Neural crest cell (in vitro differentiated cells): ENCODE measurements at places on chromosomes 5 and 9. TPM values are rescaled to one million over a fixed set of nuclear protein-coding genes. Genes with fewer than 3 reads are reported as not detected.

DNA sequence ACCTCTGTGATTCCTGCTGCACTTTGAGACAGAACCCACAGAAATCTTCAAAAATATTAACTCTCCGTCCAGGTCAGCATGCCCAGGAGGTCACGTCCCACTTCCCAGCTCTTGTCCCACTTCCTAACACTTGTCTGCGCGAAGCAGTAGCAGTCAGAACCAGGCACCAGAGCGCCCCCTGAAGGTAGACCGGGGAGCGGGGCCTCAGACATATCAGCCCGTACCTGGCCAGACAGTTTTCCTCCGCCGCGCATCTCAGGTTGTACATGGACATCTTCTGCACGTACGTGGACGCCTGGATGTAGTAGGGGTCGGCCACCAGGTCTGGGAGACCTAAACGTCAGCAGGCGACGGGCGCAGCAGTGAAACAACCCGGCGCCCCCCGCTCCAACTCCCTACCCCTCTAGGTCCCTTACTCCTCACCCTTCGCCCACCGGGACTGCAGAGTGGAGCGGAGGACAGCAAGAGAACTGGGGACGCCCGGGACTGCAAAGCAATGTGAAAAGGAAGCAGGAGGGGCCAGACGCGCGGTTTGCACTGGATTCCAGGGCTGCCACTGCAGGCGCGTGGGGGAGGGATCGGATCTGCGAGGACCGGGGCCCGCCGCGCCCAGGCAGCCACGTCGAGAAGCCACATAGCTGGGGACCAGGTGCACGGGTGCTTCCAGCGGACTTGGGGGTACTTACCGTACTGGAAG, 1.2 kb downstream of the LOX start:
- peaks cover 23% of the 10 kb centered on the region for H3K4me1 ChIP-seq
- peak overlapping the region; percentile 85 for H3K4me3 ChIP-seq
- no peaks in the 10 kb centered on the region for H3K36me3 ChIP-seq
- peak; percentile 70 for DNase-seq

SPINK13 gene
- total RNA-seq = not detected in 2 replicates

DNA sequence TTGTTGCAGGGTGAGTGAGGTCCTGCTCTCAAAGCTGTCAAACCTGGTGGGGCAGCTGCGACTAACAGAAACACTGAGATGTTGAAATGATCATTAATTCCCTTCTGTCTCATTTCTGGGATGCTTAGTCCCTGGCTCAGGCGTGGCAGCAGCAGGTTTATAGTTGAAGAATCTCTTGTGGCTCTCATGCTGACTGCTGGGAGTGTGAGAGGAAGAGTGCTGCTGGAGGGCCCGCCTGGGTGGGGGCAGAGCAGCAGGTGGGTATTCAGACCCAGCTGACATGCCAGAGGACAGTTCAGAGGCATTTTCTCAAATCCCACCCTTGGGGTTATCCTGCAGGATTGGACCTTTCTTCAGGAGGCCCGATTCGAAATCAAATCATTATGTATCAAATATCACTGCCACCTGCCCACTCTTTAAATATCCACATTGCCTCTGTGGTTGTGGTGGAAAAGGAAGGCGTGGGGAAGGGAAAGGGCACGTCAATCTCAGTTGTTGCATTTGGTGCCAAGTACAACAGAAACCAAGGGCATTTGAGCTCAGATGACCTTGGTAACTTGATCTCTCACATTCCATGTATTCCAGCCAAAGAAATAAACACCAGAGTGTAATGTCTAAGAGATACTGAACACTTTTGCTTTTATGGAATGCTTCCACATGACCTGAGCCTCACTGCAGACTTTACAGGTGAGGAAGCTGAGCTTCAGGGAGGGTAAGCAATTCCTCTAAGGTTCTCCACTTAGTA, 224.3 kb downstream of the AOPEP start:
- H3K4me3 ChIP-seq = no peak overlapping the region
- no peaks in the 10 kb centered on the region for H3K27me3 ChIP-seq
- peaks cover 5% of the 10 kb centered on the region for H3K36me3 ChIP-seq
- peaks cover 19% of the 10 kb centered on the region for H3K4me1 ChIP-seq

DNA sequence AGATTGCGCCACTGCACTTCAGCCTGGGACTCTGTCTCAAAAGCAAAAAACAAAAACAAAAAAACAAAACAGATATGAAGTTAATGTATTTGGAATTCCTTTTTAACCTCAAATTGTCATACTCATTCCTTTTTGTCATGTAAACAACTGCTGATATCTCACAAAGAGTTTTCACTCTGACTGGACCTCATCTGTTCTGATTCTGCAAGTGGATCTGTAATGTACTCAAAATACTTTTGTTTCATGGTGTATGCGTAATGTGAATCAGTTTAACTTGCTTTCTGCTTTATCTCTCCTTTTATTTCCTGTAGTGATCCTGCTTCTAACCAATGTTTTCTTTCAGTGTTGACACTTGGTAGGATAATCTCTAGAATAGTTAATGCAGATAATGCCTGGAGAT, 106.7 kb downstream of the FOCAD start:
- H3K4me1 ChIP-seq = no peaks in the 10 kb centered on the region
- no peak overlapping the region for H3K4me3 ChIP-seq
- H3K36me3 ChIP-seq = peaks cover 10% of the 10 kb centered on the region
- no peak for DNase-seq
- no peaks in the 10 kb centered on the region for H3K27me3 ChIP-seq

- H3K36me3 ChIP-seq = peaks cover 42% of the 10 kb centered on the region
- no peaks in the 10 kb centered on the region for H3K27me3 ChIP-seq
- H3K4me1 ChIP-seq = peaks cover 6% of the 10 kb centered on the region
- H3K27ac ChIP-seq = no peak overlapping the region
- DNase-seq = no peak
Measured at GRCh38 chr9:77865385-77866047, 166.1 kb downstream of the GNAQ start.

- DNase-seq = no peak
- H3K36me3 ChIP-seq = peaks cover 4% of the 10 kb centered on the region
- H3K4me3 ChIP-seq = no peak overlapping the region
- no peaks in the 10 kb centered on the region for H3K4me1 ChIP-seq
- no peak overlapping the region for H3K27ac ChIP-seq
Measured at GRCh38 chr5:26239588-26239987, 798.8 kb downstream of the CDH9 start.

DNA sequence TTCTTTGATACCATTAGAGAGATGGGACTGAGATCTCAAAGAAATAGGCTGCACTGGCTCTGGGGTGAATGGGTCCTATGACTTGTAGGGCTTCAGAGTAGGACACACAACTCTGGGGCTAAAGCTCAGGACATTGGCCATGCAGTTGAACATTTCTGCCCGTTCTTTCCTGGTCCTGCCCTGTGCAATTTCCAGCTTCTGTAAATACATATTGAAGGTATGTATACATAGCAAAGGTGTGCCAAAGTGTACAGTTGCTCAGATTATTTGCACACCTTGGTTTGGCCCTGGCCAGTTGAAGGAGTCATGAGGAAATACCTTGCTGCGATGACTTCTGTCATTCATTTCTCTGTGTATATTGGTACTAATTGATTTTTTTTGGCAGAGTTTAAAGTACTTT, 52.8 kb upstream of the TAF11L2 start:
- H3K4me3 ChIP-seq = no peak overlapping the region
- H3K27ac ChIP-seq = no peak overlapping the region
- H3K4me1 ChIP-seq = no peaks in the 10 kb centered on the region
- no peaks in the 10 kb centered on the region for H3K36me3 ChIP-seq

- peaks cover 30% of the 10 kb centered on the region for H3K36me3 ChIP-seq
- H3K4me3 ChIP-seq = no peak overlapping the region
- DNase-seq = no peak
- H3K27ac ChIP-seq = no peak overlapping the region
Measured at GRCh38 chr5:34758514-34758913, 80.5 kb upstream of the TTC23L start.

TEX48 gene
- not detected in 2 replicates for total RNA-seq

DNA sequence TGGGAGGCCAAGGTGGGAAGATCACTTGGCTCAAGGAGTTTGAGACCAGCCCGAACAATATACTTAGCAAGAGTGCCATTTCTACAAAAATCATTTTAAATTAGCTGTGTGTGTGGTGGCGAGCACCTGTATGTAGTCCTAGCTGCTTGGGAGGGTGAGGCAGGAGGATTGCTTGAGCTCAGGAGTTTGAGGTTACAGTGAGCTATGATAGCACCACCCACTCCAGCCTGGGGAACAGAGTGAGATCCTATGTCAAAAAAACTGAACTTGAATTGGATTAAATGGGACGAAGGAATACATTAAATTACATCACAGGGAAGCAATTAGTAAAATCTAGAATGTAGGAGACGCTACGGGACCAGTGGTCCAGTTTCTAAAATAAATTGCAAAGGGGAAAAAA, 6.4 kb upstream of the ETF1 start:
- H3K4me3 ChIP-seq = no peak overlapping the region
- DNase-seq = no peak
- H3K27me3 ChIP-seq = no peaks in the 10 kb centered on the region
- peaks cover 3% of the 10 kb centered on the region for H3K36me3 ChIP-seq

DNA sequence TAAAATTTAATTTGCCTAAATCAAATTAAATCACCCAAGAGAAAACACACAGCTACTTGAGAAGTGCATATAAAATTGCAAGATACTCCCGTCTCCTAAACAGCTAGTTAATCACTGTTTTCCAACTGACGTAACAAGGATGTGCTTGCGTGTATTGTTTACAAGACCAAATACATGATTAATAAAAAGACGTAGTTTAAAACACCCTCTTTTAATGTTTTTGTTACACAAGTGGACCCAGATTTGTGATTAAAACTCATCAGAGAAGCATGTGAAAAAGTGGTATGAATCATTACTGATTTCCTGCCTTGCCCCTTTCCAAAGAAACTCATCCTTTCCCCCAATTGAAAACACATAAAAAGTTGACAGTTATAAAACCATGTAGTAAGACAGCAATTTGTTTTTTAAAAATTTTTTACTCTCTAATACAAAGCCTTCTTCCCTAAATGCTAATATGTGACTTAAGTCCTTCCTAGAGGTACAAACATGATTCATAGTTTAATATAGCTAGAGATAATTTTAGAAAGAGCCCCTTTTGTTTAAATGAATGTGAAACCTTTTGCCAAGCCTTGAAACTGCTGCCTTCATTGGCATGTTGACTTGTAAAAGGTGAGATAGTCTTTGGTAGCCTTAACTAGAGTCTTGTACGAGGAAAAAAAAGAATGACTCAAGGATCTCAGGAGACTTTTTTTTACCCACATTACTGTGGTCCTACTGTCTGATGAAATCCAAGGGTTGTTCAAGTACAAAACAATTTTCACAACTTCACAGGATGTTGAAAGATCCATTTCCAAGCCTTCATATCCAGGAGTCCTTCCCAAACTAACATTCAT, 61.4 kb upstream of the FST start:
- no peaks in the 10 kb centered on the region for H3K36me3 ChIP-seq
- peaks cover 9% of the 10 kb centered on the region for H3K4me1 ChIP-seq
- DNase-seq = no peak
- H3K27me3 ChIP-seq = no peaks in the 10 kb centered on the region
- no peak overlapping the region for H3K27ac ChIP-seq

CCL21 gene
- not detected in 2 replicates for total RNA-seq

GRCh38 chr9:98365227-98365669, 109.8 kb upstream of the TBC1D2 start:
- no peak overlapping the region for H3K4me3 ChIP-seq
- no peak overlapping the region for H3K27ac ChIP-seq
- peaks cover 6% of the 10 kb centered on the region for H3K36me3 ChIP-seq
- no peaks in the 10 kb centered on the region for H3K4me1 ChIP-seq
- DNase-seq = no peak

- no peaks in the 10 kb centered on the region for H3K4me1 ChIP-seq
- DNase-seq = no peak
- no peaks in the 10 kb centered on the region for H3K36me3 ChIP-seq
- H3K27me3 ChIP-seq = no peaks in the 10 kb centered on the region
Measured at GRCh38 chr5:119280380-119280779, 75.4 kb upstream of the TNFAIP8 start.

GRCh38 chr5:72470826-72471225, 36.4 kb downstream of the ZNF366 start:
- no peak overlapping the region for H3K27ac ChIP-seq
- no peak overlapping the region for H3K4me3 ChIP-seq
- H3K27me3 ChIP-seq = no peaks in the 10 kb centered on the region
- H3K4me1 ChIP-seq = peaks cover 35% of the 10 kb centered on the region
- H3K36me3 ChIP-seq = no peaks in the 10 kb centered on the region

TRIM41 gene
- total RNA-seq = 34.5 and 39.1 TPM in 2 replicates

DENND1A gene
- total RNA-seq = 17.8 and 21.9 TPM in 2 replicates

DNA sequence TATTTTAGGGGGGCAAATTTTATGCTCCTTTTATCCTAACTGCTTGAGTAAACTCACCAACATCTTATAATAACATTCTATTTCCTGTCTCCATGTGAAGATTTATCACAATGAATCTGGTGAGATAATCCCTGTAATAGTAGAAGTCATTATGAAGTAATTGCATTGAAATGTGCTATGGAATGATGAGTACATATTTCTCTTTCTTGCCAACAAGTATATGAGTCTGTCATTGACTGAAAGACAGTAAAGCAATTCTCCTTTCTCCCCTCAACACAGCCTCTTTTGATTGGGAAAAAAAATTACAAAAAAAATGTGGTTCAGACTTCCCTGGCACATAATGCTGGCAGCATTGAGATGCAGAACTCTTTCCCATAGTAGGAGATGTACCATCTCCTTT, 459.2 kb upstream of the RGMB start:
- H3K4me3 ChIP-seq = no peak overlapping the region
- H3K27ac ChIP-seq = no peak overlapping the region
- peaks cover 31% of the 10 kb centered on the region for H3K4me1 ChIP-seq

TSC1 gene
- total RNA-seq = 50.9 and 57.4 TPM in 2 replicates

DNA sequence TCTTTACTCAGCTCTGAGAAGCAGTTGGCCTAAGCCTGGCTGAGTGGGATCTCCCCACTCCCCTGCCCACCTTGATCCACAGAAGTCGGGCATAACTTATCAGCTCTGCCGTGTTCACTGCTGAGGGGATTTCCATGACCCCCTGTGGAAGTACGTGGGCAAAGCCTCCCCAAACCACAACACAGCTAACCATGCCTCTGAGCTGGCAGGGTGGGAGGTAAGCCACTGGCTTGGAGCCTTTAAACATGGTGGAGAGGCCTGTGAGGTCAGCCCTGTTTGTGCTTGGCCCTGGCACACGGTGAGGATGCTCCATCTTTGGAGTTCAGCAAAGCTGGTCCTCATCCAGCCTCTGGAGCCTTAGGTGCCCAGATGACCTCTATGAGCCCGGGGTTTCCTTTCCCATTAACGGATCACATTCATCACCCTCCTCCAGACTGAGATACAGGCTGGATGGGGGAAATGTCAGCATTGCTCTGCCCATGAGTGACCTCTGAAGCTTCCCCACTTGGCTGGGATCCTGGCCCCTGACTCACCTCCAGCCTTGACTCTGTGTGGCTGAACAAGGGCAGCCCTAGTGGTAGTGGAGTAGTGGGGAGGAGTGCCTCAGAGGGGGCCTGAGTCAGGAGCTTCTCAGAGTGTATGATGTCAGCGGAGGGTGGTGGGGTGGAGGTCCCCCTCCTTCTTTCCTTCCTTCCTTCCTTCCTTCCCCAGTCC, 6.2 kb downstream of the PDLIM4 start:
- H3K4me1 ChIP-seq = peaks cover 74% of the 10 kb centered on the region
- H3K27ac ChIP-seq = peak overlapping the region; percentile 75
- H3K27me3 ChIP-seq = no peaks in the 10 kb centered on the region
- H3K4me3 ChIP-seq = no peak overlapping the region
- peaks cover 12% of the 10 kb centered on the region for H3K36me3 ChIP-seq
